Stimulated activated naive CD8-positive, alpha-beta T cell treated with anti-CD3 and anti-CD28 coated beads, Interleukin-15, Interleukin-2, amounts not matched to agents 100 U/mL and 50 U/mL, for 24 hours (primary cell): ENCODE measurements at places on chromosomes 2 and 18.

DNA sequence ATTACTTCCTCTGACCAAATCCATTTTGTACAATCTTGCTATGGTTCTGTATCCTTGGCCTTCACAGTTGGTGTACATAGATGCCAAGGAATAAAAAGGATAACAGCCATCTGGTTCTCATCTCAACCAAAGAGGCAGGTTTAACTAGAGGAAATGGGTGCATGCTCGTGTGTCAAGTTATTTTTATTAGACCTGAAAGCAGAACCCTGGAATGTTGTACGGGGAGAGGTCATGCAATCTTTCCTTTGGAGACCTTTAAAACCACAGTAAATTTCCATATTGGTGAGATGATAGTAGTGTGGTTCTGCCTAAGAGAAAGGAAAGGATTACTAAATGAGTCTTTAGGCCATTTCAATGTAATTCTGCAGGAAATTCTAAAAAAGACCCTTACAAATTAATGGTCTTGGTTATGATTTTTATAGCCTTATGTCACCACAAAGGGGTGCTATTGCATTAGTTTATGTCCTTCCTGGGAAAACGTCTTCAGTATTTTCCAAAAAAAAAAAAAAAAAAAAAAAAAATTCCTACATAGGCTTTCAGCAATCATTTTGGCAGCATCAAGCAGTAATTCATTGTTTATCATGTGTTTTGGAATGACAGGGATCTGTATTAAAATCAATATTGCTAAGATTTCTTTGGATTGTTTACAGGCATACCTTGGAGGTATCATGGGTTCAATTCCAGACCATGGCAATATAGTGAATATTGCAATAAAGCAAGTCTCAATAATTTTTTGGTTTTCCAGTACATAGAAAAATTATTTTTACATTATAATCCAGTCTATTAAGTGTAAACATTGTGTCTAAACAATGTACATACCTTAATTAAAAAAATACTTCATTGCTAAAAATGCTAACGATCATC lies 270.8 kb downstream of the NYAP2 start:
- no peak for DNase-seq

GRCh38 chr2:102736110-102736409 lies 25.8 kb upstream of the TMEM182 start:
- DNase-seq, result peak; percentile 30

DNA sequence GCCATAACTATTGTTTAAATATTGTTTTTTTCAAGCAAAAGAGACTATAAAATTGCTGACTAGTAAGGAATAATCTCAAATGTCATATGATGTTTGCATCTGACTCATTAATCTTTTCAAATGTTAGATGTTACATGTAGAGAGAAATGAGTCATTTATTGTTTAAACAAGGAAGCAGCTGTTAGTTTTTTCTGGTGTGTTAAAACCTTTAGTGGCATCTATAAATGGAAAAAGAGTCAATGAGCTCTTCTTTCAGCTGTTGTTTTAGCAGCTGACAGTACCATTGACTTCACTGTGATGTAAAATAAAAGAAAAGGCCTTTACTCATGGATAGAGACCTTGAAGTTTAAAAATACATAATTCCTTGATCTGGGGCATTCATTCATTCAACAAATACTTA lies 1.8 kb upstream of the KLHL41 start:
- no peak for DNase-seq

DNA sequence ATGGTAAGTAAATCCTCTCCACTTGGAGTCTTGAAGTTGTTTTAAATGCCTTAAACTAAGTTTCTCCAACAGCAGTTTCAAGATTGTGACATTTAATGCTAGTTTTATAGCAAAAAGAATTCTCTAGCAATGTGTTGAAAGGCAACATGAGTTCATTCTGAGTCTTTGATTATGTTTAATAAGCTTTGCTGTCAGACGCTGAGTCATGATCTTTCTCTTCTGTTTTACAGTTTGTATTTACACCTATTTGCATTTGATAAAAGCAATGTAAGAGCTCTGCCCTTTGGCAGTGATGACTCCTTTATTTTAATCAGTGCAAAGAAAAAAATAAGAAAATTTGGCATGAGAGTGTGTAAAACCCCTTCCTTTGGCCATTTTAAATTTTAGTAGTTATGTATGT lies 497.7 kb downstream of the STK39 start:
- DNase-seq, result no peak

DNA sequence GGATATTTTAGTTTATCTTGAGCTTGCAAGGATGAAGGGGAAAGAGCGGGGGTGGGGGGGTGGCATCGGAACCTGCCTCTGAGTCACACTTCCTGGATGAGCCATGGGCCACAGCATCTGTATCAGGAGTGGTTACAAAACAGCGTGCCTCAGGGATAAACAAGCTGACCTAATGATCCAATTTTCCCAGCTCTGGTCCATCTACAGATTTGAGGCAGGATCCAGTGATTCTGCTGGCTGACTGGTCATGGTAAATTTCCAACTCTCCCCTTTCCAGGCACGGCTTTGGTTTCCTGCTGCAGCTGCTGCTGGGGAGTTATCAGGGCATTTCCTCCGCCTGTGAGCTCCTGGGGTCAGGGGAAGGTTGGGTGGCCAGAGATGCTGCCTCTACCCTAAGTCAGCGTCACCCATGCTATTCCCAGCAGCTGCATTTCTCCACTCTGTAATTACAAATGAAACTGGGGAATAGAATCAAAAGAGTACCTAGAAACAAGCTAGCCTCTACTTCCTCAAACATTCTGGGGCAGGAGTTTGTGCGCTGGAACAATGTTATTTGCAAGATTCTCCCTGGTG lies 4.7 kb upstream of the HPCAL1 start:
- peak; percentile 72 for DNase-seq

DNA sequence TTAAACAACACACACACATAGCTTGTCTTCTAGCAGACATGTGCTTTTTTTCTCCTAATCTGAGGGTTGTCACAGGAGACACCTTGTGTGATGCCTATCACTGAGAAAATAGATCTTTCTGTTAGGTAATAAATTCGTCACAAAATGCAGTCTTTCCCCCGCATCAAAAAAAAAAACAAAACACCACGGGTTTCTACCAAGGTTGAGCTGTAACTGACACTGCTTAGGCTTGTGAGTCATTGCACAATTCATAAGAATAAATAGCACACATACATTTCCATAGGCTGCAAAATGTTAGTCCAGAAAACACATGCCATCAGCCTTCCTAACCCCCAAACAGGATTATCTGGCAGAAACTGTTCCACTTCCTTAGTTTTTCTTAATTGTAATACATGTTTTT lies 6.5 kb downstream of the TMEM163 start:
- DNase-seq, result no peak

- no peak for DNase-seq
These were observed 61.5 kb upstream of the KLF7 start for GRCh38 chr2:207227062-207227748.

GRCh38 chr2:16271231-16271896 lies 331.0 kb downstream of the MYCN start:
- DNase-seq, result no peak

DNA sequence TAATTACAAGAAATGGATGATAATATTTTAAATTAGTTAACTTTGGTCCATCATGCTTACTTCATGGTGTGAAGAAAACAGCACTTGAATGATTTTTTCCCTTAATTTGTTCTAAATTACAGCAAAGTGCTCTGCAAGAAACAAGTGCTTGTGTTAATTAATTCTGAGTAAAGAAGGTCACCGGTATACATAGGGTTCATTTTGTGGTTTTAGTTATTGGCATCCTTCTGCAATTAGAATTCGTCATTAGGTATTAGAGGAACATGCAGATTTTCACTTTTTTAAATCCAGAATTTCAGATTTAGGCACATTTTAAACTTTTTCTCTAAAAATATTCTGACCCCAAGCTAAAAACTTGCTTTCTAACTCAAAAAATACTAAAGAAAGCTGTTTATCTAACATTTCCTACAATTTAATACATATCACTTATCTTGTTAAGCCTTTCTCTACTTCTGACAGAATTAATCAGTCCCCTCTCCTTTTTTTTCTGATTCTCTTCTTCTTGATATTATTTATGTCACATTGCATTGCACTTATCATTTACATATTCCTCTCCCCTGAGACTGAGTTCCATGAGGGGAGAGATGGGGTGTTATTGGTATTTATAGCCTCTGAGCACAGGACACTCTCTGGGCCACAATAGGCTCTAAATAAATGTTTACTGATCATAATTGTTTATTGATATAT lies 129.2 kb downstream of the PLA2R1 start:
- no peak for DNase-seq

DNA sequence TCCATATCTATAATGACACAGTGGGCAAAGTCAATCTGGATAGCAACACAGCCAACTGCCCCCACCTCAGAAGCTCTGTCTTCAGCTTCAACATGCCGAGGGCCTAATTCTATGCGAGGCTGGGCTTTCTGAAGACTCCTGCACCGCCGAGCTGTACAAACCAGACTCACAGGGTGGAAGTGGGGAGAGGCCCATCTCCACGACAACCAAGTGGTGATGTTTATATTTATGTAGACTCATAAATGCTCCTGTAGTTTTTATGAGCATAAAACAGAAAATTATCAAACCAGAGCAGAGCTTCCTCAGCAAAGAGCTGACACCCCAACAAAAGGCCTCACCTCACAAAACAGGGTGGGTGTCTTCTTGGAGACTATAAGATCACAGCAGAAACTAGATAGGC lies 77.0 kb upstream of the LGALSL start:
- DNase-seq, result no peak

- DNase-seq, result peak; percentile 44
These were observed 3.7 kb upstream of the TUBA4B start for GRCh38 chr2:219249203-219249980.

GRCh38 chr2:241269707-241270520 lies 45.6 kb downstream of the HDLBP start:
- DNase-seq, result no peak

- DNase-seq, result no peak
These were observed 140.4 kb upstream of the VRK2 start for GRCh38 chr2:57906152-57906732.

DNA sequence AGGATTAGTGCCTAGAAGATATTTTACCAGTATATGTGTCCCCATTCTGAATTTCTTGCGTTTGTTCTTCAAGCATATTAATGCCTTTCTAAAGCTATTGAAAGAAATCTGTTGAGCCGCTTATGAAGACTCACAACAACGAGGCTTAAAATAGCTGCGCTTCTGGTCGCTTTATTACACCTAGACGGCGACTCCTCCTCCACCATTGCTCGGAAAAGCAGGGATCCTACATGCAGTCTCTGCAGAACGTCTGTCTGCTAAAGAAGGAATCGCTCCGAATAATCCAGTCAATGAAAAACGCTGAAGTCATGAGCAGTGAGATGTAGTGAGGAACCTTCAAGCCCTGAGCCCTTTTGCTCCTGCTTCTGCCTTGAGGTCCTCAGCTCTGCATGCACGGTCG lies 94.8 kb upstream of the ZNF516 start:
- no peak for DNase-seq

DNA sequence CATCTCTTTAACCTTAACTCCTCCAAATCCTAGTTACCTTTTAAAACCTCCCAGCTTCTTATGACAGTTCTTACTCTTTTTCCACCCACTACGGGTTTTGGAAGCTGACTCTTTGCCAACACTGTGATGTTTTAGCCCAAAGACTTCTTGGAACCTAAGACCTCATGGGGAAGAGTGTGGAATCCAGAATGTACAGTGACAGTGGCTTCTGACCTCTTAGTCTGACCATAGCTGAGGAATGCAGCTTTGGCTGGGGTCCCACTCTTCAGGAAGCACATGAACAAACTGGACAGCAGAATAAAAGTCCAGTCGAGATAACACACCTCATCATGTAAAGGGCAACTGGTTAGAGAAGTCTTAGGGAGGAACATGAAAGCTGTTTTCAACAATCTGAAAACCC lies 161.1 kb upstream of the PKDCC start:
- no peak for DNase-seq

DNA sequence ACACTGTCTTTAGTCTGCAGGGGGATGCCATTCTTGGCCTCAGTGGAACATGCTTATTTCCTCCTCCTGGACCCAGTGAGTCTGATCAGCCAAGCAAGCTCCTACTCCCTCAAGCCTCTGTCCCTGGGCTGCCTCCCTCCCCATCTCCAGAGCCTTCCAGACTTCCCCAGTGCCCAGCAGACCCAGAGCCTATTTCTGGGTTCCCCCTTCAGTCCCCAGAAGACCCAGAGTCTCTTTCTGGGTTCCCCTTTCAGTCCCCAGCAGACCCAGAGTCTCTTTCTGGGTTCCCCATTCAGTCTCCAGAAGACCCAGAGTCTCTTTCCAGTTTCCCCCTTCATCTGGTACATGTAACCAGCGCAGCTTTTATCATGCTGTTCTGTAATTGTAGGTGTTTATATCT lies 17.0 kb upstream of the PKDCC start:
- DNase-seq, result no peak
